ENCODE measurements at places on chromosomes 12 and 14. TPM values are rescaled to one million over a fixed set of nuclear protein-coding genes. Genes with fewer than 3 reads are reported as not detected.

DNA sequence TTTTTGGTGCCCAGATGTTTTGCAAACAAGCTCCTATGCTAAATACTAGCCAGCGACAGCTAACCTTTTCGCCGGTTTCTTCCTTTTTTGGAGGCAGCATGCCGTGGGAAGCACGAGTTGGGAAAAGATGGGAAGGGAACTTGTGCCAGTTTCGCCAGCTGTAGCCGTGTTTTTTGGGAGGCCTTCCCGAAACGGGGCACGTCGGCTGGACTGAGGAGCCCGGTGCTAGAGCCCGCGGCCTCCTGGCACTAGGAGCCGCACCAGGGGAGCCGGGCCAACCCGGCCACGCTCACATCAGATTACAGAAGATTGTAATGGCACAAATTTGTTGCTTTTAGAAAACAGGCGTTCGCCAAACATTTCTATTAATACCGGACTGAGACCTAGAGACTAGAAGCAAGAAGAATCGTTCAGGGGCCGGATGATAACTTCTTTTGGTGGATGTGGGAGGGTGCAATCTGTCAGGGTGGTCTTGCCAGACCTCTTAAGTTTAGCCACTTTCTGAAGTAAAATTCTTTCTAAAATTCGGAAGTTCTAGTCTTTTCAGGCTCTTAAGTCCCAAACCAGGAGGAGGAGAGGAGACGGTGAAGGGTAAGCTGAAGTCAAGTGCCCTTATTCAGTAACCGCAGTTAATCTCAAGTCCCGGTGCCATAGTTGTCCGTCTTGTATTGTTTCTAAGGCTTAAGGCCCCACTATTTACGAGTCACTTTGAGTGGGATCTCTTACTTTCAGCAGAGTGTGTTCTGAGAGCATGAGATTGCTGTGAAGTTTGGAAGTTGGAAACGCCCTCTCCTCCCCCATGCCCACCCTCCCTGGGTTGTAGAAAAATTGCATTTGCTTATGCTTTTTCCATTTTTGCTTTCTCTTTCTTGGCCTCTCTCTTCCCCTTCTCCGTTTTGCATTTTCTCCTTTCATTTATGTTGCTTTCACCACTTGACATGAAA lies 1.3 kb downstream of the RASSF3 start:
- peak; percentile 52 for DNase-seq

DNA sequence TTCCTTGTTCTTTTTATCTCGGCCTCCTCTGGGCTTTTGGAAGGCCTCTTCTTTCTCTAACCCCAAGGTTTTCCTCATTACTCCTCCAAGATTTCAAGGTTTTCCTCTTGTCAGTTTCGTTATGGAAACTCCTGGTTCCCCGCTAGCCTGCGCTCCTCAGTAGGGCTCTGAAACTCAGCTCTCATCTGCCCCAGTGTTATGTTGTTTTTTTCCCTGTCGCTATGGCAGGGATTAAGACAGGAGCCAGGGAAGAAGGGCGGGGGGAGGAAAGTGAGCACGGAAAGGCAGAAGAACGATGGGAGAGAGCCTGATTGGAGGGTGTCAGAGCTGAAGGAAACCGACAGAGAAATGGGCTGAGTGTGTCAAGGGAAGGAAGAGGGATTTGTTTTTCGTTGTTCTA lies 26.5 kb upstream of the JDP2 start:
- DNase-seq, result peak; percentile 77

- no peak for DNase-seq
Measured at GRCh38 chr14:35429951-35430350, 25.4 kb upstream of the NFKBIA start.

DNA sequence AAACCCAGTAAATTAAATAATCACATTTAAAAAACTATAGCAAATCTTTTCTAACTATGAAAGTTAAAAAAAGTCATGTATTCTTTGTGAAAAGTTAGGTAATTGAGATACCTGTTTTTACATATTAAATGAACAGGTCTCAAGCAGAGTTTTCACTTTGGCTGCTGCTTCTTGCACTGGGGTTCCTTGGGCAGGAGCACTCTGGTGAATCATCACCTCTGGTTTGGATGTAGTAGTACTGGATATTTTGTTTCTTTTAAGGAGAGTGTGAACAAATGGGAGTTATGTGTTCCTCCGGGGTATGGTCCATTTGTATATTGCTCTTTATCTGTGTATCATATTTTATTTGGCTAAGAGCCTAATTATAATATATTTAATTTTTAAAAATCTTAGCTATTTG lies 82.7 kb downstream of the FUT8 start:
- DNase-seq, result no peak

DNA sequence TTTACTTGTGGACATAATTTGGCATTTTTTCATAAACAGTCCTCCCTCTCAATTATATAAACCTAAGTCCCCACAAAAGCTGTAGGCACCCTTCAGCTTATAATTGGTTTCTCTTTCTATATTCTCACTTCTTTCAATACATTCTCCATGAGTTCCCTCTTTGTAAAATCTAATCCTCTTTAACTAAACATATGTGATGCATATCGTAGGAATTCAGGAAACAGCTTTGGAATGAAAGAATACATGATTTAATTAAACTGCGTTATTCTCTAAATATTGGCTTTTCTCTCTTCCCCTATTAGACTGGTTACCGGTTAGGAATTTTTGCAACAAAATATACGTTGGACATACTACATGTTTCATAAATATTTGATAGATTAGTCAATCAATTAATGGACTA lies 1122.6 kb downstream of the FLRT2 start:
- DNase-seq, result no peak

The ERBB3 gene
- 5.2 TPM for total RNA-seq

The CLEC7A gene
- total RNA-seq, result 10.4 TPM

The ACVRL1 gene
- total RNA-seq, result 65.2 TPM

The WNT1 gene
- not detected for total RNA-seq

Measured in left cardiac atrium (tissue), 4 donors.